ENCODE measurements at places on chromosomes 11 and 22.

DNA sequence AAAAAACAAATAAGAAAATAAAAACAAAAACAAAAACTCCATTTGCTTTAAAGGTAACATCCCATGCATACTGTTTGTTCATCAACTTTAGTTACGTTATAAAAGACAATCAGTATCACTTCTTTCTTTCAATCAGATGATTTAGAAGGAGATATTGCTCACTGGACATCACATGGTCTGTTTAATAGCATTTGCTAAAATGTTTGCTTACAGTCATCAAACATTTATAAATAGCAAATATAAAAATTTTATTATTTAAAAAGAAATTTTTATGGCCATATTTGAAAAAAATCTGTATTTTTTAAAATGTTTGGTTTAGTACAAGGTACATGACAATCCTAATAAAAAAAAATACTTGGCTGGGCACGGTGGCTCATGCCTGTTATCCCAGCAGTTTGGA lies 22.6 kb downstream of the MMP26 start:
- no peak for DNase-seq

DNA sequence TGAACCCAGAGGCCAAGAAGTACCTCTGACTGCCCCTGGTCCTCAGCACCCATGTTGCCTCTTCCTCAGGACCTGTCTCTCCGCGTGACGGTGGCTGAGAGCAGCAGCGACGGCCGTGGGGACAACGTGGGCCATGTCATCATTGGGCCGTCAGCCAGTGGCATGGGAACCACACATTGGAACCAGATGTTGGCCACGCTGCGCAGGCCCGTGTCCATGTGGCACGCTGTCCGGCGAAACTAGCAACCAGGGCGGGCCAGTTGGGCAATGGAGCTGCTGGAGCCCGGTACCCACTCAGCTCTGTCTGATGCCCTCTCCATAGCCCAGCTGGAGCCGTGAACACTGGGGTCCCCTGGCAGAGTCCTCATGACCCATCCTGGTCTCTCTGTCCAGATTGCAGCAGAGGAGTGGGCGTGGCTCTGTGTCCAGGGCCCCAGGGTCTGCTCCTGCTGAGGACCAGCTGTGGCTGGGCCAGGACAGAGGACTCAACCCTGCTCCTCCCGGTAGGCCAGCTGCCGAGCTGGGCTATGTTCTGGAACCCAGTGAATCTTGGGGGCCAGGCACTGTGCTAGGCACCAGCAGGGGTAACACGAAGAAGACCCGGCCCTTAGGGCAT lies 8.0 kb upstream of the RHOD start:
- DNase-seq: no peak

GRCh38 chr11:34476849-34477248 lies 36.7 kb downstream of the ELF5 start:
- DNase-seq: no peak

- DNase-seq: no peak
Observed at GRCh38 chr11:16966930-16967671, 47.1 kb downstream of the PLEKHA7 start.

DNA sequence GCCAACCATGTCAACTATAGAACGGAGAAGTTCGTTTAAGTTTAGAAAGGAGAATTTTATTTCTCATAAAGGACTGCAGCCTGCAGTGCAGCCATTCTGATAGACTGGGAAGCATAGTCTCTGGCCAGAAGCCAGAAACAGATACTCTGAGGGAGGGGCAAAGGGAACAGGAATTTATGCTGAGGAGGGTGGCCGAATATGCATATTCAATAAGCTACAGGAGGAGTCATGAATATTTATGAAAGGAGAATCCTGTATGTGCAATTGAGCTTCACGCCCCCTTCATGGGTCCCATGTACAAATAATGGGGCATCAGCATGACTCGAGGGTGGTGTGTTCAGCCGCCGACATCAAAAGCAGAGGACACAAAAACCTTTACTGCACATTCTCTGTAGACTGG lies 199.9 kb downstream of the CWF19L2 start:
- DNase-seq: no peak

DNA sequence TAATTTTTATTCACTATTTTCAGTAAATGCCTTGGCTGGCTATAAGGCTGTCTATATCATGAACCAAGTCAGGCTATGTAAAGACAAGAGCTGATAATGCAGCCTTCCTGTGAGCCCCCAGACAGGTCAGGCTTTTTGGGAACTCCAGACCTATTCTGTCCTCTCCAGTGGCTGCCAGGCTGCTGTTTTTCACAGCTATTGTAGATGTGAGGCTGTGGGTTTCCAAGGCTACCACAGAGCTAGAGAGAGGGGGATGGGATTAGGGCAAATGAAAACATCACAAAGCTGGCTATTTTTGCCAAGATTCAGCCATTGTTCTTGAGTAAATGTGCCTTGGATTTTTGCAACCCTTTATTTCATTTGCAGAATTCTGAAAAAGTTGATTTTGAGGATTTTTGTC lies 55.7 kb upstream of the SORL1-AS1 start:
- DNase-seq: no peak

DNA sequence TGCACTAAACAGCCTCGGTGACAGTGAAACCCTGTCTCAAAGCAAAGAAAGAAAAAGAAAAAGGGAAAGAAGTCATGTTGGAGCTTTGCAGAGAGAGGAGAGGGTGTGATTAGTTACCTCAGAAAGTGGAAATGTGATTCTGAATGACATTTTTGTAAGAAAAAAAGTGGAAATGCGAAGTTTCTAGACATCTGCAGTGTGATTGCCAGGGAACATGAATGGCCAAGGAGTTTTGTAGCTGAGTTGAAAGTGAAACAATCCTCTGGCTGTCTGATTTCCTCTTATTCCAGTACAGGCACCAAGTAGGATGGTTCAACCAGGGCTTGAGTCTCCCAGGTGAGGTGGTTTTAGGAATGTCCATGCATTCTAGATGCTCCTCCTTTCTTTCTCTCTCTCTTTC lies 17.8 kb upstream of the SYVN1 start:
- DNase-seq: no peak

DNA sequence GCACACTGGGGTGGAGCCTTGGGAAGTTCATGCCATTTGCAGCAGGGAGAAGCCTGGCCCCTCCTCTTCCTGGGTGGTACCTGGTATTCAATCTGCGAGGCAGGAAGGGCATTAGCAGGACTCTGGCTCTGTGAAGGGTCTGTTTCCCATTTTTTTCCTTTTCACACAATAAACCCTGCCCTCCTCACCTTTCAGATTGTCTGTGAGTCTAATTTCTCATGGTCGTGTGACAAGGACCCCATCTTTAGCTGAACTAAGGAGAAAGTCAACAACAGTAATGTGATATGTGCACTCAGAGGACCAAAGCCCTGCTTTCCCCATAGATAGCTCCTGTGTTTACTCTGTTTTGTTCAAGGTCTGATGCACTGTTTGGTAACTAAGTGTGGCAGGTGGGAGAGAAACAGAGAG lies 26.6 kb upstream of the CASP4 start:
- DNase-seq: peak; percentile 69

DNA sequence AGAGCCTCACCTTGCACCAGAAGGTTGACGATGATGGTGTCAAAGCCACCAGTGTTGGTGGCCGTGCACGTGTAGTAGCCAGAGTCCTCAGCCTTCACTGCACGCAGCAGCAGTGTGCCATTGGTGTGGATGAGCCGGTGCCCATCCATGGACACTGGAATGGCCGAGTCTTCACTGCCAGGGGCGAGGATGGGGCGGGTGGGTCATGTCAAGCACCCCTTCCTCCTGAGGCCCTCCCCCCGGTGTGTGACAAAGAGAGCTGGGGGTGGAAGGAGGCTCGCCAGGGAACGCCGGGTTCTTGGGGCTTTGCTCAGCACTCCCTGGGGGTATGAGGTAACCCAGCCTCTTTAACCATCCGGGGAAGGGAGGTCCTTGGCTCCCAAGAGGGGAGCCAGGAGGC lies 111.6 kb downstream of the CEP164 start:
- no peak for DNase-seq

DNA sequence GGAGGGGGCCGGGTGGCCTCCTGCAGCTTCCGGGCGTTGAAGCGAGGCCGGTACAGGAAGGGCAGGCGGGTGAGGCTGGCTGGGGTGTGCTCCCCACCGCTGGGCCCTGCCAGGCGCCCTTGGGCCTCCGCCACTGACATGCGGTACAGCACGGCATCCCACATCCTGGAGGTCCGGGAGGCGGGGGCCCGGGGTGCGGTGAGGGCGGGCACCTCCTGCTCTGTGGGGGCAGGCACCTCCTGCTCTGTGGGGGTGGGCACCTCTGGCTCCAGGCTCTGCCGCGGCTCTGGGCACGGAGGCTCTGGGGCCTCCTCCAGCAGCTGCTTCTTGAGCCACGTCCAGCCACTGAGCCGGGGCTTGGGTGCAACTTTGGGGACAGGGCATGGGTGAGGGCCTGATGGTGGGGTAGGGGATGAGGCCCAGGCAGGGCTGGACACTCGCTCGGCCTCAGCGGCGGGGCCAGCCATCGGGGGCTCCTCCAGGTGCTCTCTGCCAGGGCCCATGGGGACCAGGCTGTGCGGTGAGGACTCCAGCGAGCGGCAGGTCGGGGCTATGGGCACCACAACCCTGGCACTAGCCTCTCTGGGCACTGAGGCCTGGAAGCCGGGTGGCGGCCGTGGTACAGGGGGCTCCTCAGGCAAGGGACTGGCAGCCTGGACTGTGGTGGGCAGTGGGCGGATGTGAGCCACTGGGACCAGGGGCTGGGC lies 2.3 kb downstream of the PRR33 start:
- DNase-seq: no peak

DNA sequence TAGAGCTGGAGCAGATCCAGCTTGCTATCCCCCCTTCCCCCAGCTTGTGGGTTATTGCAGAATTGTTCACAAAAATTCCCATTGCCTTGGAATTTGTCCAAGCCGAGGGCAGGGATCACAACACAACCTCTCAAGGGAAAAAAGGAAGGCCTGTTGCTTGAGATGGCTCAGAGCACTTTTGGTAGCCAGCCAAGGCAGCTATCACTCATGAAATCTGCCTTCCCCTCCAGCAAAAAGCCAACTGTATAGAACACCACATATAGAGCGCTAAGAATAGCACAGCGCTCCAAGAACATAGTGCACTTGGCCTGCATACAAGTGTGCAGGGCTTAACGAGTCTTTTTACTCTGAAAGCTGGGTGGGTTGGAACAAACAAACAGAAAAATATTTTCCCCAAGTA lies 46.2 kb downstream of the FAM83F start:
- no peak for DNase-seq

GRCh38 chr22:36211237-36211861 lies 9.7 kb upstream of the APOL4 start:
- DNase-seq: no peak

DNA sequence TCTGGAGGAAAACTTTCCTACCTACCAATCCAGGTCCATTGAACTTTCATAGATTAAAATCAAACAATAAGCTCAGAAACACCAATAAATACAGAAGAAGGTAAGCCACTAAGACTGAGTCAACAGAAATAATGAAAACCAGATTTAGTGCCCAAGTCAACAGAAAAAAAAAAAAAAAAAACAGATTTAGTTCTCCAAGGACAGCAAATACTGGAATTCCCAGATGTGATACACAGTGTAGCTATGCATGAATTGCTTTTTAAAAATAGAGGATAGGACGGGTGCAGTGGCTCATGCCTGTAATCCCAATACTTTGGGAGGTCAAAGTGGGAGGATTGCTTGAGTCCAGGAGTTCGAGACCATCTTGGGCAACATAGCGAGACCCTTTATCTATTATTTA lies 15.7 kb downstream of the DMC1 start:
- DNase-seq: no peak

GRCh38 chr22:24105013-24105360 lies 76.3 kb upstream of the SUSD2 start:
- no peak for DNase-seq

DNA sequence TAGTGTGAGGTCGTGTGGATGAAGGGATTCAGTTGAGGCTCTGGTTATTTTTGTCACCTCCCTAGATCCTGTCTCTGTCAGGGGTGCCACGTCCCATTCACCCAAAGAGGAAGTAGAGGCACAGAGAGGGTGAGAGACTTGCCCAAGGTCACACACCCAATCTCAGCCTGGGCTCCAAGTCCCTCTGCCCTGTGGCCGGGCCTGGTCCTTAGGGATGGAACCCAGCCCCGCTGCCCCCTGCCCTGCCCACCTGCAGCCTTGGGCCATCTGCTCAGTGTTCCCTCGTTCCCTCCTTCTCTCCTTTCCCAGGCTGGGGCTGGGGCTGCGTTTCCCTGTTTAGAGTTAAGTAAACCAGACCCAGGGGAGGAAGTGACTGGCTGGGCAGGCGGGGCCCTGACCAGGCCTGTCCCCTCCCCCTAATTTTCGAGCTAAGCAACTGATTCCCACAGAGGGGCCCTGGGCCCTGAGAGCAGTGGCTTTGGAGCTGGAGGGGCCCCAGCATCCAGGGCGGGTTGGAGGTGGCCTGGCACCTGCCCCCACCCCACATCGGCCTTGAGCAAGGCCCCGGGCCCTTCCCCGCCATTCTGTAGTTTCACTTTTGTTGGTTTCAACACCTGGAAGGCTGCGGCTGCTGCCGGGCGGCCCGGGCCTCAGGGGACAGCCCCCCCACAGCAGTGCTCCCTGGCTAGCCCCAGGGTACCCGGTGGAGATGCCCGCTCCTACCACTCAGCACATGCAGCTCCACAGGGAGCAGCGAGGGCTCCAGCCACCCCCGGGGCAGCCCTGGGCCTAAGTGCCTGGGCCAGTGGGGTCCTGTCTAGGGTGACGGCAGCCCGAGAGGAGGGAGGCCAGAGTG lies 1.5 kb downstream of the TCIRG1 start:
- DNase-seq: peak; percentile 22

- DNase-seq: no peak
Observed at GRCh38 chr11:35971841-35972422, 28.1 kb downstream of the LDLRAD3 start.

- DNase-seq: peak; percentile 5
Observed at GRCh38 chr11:58927393-58928106, 11.7 kb upstream of the GLYATL1 start.

DNA sequence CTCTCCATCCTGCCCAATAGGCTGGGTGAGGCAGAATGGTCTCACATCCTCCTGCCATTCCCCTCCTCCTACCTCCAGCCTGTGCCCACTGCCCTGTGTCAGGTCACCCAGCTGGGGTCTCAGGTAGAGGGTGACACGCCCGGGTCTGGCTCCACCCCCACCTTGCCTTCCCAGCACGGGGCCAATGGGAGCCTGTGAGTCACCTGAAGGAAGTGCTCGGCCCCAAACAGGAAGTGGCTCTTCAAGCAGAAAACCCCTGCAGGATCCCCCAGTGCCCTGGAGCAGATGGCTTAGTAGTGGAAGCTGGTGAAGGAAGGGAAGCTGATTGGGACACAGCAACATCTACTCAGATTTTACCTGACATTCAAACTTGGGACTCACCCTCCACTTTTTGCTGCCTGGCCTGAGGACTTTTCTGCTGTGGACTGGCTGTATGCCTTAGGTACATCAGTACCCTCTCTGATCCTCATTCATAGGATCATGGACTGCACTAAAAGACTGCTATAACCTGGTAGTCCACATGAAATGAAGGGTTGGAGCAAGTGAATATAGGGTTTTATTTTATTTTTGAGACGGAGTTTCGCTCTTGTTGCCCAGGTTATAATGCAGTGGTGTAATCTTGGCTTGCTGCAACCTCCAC lies 33.4 kb downstream of the GDPD5 start:
- no peak for DNase-seq

DNA sequence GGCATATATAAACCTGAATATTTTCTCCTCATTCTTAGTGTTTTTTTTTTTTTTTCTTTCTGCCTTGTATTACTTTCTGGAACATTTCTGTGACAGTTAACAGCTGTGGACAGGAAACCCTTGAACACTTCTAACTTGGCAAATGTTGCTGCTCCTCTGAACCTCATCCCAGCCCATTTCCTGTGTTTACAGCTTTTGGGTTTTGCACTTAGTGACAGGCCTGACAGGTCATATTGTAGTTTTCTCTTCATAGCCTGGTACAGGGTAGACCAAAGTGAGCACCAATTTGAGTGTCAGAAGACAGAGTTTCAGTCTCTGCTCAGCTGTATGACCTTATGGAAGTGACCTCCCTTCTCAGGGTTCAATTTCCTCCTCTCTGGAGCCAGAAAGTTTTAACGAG lies 91.6 kb downstream of the STIM1 start:
- no peak for DNase-seq
